NCI-H1930 (cell line): ENCODE measurements at places on chromosomes 13 and 19.

GRCh38 chr13:113650731-113651148 is 7.3 kb downstream of the ATP4B start:
- DNase-seq: no peak

GRCh38 chr13:23449398-23450162 is 16.1 kb upstream of the SACS start:
- DNase-seq: no peak

DNA sequence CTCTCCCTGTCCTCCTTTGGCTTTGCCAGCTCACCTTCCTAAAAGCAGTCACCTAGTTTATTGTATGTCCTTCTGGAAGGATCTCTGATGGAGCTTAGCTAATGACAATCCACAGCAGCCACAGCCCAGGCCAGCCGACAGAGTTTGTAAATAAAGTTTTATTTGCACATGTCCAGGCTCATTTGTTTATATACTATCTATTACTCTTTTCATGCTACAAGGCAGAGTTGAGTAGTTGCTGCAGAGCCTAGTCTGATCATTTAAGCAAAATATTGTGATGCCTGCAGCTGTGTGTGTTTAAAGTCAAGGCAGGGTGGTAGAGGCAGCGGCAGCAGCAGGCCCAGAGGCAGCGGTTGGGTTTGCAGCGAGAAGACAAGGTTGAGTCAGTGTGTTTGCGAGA is 32.6 kb downstream of the NKPD1 start:
- no peak for DNase-seq

GRCh38 chr13:61830475-61830874 is 414.8 kb upstream of the PCDH20 start:
- no peak for DNase-seq

GRCh38 chr13:40996426-40997092 is 22.6 kb downstream of the ELF1 start:
- DNase-seq: no peak

DNA sequence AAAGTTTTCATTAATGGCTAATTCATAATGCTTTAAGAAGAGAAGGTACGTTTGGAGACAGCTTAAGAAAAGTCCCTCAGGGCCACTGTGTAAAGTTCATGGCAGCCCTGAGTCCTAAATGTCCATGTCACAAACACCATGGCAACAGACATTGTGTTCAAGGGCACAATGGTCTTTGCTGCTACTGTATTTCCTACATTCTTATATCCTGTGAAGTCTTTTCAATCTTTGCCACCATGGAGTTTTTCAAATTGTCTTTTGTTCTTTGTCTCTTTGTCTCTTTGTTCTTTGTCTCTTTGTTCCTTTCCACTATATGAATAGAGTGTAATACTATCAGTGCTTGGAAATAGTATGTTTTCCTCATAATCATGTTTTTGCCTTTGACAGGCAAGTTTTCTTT is 178.8 kb downstream of the VWA8 start:
- no peak for DNase-seq

GRCh38 chr13:58018865-58019264 is 387.3 kb downstream of the PCDH17 start:
- no peak for DNase-seq

GRCh38 chr13:34816245-34816884 is 125.7 kb upstream of the NBEA start:
- DNase-seq: no peak

DNA sequence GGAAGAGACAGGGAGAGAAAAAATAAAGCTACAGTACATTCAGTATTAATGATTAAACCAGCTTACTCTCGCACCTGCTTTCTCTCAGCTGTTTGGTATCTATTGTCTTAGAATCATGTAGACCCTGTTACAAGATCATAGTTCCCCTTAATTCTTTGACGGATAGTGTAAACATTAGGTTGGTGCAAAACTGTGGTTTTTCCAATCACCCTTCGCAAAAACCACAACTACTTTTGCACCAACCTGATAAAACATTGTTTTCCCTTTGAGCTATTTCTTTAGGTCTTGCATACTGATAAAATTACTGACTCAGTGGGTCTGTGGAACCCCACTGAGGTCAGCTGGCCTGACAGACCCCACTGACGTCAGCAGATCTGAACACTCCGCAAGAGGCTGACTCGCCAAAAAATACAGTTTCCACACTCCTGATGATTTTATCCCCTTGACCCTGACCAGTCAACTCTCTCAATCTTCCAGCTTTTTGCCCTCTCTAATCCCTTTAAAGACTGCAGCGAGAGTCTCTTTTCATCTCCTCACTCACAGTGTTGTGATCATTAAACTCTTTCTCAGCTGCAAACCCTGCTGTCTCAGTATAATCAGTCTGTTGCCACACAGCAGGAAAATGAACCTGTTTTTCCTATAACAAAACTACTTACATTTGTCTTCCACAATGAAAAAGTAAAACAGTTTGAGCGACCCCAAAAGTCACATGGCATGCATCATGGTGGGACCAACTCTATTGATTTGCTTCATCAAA is 123.9 kb downstream of the SLITRK6 start:
- DNase-seq: no peak

GRCh38 chr19:6593651-6594416 is 2.9 kb upstream of the CD70 start:
- no peak for DNase-seq
